Inflammatory macrophage treated with lipopolysaccharide for 1 hour (primary cell): ENCODE measurements at places on chromosomes 11 and 22.

GRCh38 chr11:45399166-45399565 is 113.0 kb upstream of the SYT13 start:
- no peak for DNase-seq

DNA sequence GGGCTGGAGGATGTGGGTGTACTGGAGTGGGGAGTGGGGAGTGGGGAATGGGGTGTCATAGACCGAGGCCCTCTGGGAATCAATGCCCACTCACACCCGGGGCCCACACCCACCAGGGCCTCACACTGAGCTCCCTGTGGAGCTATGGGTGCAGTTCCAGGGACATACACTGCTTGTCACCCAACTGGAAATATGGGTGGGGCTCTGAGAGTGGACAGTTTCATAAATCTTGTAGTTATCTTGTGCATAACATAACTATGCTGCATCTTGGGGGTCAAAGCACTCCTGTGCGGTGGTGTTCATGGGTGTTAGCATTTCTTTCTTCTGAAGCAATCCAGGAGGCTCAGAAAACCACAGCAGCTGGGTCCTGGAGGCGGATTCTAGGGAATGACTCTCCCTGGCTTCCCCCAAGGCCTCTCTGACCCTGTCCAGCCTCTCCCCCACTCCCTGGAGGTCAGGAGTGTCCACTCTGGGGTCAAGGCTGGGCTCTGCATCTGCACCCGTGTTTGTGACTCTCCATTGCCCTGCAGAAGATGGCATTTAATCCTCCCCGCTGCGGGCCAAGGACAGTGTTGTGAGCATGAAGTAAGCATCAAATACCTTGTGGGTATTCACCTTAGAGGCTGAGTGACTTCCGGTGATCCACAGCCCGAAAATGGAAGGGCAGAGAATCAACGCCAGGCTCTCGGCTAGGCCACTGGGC is 172.5 kb downstream of the CTTN start:
- DNase-seq = no peak

GRCh38 chr11:21988477-21988876 is 204.4 kb upstream of the ANO5 start:
- peak; percentile 18 for DNase-seq

DNA sequence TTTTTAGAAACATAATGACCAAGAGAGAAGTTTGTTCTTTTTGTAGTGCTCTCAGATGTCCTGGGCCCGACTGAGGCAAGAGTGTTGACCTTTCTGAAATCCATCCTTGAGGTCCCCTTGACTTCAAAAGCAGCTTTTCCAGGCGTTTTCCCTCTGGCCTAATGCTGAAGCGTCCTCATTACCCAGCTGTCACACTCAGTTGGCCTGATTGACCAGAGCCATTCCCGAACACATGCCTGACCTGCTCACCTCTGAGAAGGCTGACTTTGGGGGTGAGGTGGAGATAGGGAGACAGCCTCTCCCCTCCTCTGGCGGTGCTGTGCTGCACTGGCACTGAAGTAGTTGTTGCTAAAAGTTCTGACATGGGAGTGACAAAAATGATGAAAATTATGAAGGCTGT is 66.9 kb downstream of the ALX4 start:
- no peak for DNase-seq

DNA sequence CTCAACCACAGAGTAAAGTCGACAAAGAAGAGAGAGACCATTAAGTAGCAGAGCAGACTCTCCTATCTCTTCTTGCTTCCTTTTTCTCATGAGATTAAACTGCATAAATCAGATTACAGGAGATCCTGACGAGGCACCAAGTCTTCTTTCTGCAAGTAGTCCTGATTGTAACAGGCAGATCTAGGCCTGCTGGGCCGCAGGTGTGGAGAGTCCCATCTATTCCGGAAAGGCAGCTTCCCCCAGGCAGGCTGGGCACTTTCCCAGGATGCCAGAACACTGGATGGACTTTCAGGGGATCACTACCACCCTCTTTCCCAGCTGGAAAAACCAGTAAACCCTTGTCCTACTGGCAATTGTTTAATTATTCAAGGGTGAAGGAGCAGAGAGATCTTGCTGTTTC is 173.0 kb upstream of the CADM1 start:
- no peak for DNase-seq

- DNase-seq = no peak
Observed at GRCh38 chr11:69368119-69368880, 74.3 kb downstream of the MYEOV start.

GRCh38 chr11:69667619-69668604 is 7.2 kb downstream of the LTO1 start:
- no peak for DNase-seq

- peak; percentile 70 for DNase-seq
Observed at GRCh38 chr11:92765965-92766371, 203.5 kb upstream of the MTNR1B start.

DNA sequence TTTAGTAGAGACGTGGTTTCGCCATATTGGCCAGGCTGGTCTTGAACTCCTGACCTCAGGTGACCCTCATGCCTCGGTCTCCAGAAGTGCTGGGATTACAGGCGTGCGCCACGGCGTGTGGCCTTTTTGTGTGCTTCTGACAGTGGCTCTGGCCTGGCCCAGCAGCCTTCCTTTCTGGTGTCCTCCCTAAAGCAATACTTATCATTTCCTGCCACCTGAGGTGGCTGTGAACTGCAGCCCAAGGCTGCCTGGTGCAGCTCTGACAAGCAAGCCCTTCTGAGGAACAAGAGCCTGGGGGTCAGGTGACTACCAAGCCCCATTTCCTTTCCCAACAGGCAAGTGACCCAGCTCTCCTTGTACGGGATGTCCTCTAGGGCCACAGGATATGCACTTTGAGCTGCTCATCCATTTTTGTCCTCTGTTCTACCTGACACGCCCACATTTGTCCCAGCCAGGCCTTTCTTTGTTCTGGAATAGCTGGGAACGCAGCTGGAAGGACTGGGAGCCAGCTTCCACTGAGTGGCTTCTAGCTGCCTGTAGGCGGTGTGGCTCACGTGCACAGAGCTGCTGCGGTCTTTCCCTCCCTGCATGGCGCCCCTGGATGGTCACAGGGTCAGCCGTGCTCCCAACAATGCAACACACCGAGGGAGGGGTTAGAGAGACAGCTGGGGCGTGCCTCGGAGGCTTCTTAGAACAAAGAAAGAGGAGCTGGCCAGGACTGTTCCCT is 12.3 kb upstream of the BID start:
- no peak for DNase-seq

DNA sequence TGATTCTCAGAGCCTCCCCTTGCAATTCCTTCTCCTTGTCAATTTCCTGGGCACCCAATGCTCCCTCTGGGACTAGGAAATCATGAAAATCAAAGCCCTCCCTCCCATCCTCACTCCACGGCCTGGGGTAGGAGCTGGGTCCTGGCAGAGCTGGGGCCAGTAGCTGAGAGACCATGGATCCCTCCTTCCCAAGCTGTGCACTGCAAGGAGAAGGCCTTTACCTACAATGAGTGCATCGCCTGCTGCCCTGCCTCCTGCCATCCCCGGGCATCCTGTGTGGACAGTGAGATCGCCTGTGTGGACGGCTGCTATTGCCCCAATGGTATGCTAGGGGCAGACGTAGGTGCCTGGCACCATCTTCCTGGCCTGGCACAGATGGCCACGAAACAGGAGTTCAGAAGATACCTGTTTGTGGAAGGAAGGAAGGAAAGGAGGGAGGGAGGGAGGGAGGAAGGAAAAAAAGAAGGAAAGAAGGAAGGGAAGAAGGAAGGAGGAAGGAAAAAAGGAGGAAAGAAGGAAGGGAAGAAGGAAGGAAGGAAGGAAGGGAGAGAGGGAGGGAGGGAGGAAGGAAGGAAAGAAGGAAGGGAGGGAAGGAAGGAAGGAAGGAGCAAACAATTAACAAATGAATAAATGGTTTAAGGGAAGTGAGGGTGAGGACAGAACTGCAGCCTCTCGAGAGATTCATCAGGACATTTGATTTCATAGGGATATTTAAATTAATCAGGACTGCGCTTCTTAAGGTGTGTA is 12.5 kb downstream of the OTOG start:
- DNase-seq = no peak

DNA sequence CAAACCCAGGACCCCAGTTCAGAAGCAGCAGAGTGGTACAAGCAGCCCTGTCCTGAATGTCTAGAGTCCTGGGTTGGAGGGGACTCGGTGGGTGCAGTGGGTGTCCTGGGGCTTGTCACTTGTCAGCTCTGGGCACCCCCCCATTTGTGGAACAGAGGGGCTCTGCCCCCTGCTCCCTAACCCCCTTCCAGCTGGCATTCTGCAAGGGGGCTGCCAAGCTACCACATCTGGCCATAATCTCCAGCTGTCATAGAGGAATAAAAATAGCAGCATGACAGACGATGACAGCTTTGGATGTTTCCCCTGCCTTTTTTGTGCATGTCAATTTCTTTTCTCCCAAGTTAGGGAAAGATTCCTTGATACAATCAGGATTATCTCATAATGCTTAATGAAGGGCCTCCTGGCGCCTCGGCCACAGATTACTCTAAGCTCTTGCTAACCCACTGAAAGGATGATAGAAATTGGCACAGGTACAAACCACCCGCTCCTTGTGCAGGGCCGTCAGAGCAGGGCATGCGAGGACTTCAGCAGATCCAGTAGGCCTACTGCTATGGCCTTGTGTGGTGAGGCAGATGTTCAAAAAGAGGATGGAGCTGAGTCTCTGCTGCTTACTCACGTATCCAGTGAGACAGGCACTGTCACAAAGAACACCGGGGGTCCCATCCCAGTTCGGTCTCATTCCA is 83.0 kb downstream of the ISX start:
- DNase-seq = no peak

- DNase-seq = no peak
Observed at GRCh38 chr22:49057910-49058309, 769.8 kb downstream of the BRD1 start.

DNA sequence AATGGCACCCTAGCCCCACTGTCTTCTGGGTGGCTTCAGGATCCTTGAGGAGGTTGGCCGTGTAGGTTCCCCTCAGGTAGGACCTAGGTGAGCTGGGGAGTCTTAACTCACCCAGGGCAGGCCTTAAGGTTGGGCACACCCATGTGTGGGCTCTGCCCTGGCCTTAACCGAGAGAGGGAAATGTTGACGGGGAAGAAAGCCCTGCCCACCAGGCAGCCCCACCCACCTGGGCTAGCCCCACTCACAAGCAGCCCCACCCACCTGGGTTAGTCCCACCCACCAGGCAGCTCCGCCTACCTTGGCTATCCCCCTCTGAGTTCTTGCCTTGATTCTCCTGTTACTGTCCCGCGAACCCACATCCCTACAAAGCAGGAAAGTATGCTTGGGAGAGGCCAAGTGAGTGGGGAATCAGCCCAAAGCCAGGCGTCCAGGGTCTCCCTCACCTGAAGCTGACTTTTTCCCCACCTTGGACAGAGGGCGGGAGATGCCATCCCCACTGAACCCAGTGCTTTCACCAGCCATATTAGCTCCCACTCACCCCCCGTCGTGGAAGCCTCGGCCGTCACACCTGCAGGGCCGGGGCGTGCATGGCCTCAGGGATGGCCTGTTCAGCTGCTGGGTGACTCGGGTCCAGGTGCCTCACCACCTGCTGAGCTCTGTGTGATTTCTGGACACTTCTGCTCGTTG is at the start of gene MYEOV:
TSS of gene MYEOV (plus strand) at position 337 of the 687 bp plus-strand sequence. CDS start 1,200 bp downstream, outside the sequence.
- DNase-seq = peak; percentile 56

- no peak for DNase-seq
Observed at GRCh38 chr22:39429916-39430575, 26.8 kb upstream of the MGAT3 start.
